ENCODE measurements at places on chromosomes 13 and 19.
A peak's percentile ranks its signal among the peaks of the same experiment; 100 is the strongest.

DNA sequence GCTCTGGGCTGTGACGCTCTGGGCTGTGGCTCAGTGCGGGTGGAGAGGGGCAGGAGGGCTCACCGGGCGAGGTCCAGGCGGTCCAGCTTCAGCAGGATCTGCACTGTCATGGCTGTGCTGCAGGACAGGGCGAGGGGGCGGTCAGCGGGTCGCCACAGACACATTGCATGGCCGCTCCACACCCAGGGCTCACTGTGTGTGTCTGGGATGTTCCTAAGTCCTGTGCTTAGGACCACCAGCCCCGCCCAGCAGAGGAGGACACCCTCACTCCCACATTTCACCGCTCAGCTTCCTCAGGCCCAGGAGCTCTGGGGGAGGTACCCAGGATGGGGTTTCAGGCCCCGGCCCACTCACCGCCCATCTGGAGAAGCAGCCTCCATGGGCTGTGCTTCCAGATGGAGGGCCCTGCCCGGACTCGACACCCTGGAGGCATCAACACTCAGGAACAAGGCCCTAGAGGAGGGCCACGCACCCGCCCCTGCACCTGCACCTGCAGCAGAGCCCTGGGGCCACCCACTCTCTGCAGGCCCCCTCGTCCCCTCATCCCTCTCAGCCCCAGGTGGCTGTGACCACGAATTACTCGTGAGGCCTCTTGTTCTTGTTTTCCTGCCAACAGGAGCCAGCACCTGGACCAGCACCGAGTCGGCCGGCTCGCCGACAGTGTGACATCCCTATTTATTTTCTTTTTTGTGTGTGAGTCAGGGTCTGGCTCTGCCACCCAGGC lies 9.7 kb upstream of the CERS1 start:
- DNase-seq = no peak

DNA sequence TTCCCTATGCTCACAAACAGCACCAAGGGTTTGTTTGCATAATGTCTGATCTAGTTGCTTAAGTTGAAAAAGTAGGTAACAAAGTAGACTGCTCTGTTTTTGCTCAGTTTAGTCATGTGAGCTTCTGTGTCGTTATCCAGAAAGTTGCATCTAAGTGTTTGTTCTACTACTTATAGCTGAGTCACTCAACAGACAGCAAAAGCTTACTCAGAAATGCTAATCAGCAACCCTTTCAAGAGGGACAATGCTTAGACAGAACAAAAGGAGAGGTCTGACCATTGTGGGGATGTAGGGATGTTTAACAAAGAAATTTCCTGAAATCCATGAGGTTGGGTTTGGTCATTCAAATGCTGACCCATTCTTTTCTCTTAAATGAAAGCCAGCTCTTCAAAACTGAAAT lies 106.4 kb downstream of the ATP8A2 start:
- no peak for DNase-seq

DNA sequence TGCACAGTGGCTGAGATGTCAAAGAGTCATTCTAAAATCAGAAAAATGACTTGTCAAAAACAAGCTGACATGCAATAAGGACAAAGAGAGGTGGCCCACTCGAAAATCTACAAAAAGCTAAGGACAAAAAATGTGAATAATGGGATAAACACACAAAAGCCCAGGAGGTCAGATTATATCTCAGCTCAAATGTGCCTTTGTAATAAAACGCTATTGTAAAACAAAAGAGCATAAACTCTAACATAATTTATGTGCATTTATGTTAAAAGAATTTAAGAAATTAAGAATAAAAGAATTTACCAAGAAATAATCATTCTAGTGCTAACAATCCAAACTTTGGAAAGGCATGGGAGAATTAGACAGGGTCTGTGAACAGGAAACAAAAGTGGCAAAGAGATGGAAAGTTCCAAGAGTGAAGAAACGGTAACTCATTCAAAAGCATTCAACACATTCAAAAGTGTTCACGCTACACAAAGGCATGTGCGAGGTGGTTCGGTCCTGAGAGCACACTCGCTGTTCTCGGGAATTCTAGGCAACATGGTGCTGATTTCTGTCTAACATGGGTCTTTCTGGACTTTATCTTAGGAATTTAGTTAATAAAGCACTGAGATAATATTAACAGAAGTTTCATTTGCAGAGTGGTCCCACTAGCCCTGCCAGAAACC lies 197.7 kb downstream of the KATNAL1 start:
- no peak for DNase-seq

DNA sequence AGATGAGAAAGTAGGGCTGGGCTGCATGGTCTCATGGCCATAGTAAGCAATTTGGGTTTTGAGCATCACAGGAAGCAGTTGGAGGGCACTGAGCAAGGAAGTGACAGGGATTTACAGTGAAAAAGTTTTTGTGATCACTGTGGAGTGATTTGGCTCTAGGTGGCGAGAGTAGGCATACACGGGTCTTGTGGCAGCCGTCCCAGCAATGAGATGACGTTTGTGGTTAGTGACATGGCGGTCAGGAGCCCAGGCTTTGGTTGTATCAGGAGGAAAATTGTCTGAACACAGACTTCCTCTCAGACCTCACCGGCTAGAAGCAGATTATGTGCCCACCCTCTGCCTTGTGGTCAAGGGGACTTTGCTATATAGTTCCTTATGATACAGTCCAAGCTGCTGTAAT lies 3.3 kb downstream of the ZNF444 start:
- DNase-seq = no peak

DNA sequence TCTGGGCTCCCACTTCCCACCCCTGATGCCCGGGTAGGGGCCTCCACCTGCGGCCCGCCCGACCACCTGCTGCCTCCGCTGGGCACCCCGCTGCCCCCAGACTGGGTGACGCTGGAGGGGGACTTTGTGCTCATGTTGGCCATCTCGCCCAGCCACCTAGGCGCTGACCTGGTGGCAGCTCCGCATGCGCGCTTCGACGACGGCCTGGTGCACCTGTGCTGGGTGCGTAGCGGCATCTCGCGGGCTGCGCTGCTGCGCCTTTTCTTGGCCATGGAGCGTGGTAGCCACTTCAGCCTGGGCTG lies 7.9 kb downstream of the DBP start:
- DNase-seq = no peak

- DNase-seq = no peak
Measured at GRCh38 chr13:27500806-27501534, 50.6 kb upstream of the MTIF3 start.

DNA sequence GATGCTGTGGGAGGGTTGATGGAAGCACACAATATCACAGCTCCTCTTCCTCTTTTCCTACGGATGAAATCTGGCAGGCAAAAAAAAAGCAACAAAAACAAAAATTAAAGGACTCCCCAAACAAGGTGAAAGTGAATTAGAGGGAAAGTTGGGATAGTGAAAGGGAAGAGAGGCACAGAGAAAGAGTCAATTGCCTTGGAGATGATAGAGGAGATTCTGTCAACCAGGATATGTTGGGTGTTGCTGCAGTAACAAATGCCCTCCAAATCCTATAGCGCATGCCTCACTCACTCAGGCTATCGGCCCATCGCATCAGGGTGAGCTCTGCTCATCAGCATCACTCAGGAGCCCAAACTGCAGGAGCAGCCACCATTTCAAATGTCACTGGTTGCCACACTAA lies 119.1 kb downstream of the DLEU7 start:
- DNase-seq = no peak

DNA sequence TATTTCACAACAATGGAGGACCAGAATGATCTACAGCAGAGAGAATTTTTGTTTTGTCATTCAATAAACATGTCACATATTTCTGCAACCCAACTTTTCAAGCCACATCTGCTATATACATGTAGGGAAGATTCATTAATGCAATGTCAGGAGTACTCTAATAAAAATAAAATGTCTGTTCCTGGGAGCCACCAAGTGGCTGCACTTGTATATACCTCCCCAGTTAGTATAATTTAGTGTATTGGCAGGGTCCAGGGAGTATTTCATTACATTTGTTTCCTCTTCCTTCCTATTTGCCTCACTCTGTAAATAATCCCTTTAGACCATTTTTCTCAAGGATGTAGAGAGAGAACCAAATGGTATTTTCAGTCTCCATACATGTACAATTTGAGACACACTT lies 1169.0 kb downstream of the DIAPH3 start:
- no peak for DNase-seq

DNA sequence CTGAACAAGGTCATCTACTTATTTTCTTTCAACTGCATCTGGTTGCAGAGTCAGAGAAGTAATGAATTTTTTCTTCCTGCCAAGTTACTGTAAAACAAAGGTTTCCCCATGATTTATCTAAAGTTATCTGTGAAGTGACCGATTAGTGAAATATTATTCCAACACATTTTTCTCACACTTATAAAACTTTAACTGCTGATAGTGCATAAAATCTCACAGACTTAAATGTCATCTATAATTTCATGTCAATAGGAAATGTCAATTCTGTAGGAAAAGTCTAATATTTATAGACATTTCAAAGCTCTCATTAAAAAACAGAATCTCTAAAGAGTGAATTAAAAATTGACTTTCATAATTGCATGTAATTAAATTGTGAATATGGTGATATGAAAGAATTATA lies 397.2 kb downstream of the SLITRK1 start:
- DNase-seq = no peak

DNA sequence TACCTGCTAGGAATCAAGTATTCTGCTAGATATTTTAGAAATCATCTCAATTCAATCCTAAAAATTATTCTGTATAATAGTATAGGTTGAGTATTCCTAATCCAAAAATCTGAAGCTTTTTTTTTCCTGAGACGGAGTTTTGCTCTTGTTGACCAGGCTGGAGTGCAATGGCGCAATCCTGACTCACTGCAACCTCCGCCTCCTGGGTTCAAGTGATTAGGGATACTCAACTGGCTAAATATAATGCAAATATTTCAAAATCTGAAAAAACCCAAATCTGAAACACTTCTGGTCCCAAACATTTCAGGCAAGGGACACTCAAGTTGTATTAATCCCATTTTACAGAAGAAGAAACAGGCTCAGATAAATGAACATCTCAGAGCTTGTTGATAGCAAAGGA lies 17.2 kb upstream of the USPL1 start:
- no peak for DNase-seq

GRCh38 chr13:109955598-109955997 lies 169.2 kb upstream of the IRS2 start:
- no peak for DNase-seq

GRCh38 chr13:76331943-76332712 lies 554.1 kb downstream of the KCTD12 start:
- DNase-seq = no peak

- DNase-seq = no peak
Measured at GRCh38 chr13:30634838-30635237, 17.1 kb downstream of the USPL1 start.

GRCh38 chr13:81171065-81171647 lies 830.2 kb upstream of the SPRY2 start:
- no peak for DNase-seq

DNA sequence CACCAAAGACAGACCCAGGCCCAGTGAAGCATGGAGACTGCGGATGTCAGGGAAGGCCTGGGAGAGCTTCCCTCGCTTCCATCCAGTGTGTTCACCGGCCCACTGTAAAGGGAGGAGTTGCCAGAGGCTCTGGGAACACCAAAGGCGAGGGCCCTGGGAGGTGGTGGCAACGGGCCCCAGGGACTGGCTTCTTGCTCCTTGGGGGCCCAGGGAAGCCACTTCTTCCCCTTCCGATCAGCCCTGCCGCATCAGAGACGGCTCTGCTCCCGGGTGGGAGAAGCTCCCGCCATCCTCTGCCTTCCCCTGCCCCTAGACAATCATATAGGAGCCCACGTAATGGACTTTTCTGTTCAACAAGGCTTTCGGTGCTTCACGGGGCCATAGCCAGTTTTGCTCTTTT lies 83.4 kb upstream of the GPR183 start:
- DNase-seq = no peak

DNA sequence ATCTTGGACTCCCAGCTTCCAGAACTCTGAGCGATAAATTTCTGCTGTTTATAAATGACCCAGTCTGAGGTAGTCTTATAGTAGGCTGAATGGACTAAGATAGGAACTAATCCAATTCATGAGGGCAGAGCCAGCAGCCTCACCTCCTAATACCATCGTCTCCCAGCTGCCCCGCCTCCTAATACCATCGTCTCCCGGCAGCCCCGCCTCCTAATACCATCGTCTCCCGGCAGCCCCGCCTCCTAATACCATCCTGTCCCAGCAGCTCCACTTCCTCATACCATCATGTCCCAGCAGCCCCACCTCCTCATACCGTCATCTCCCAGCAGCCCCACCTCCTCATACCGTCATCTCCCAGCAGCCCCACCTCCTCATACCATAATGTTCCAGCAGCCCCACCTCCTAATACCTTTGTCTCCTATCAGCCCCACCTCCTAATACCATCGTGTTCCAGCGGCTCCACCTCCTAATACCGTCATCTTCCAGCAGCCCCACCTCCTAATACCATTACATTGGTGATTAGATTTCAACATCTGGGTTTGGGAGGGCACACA lies 2.4 kb upstream of the ARGLU1 start:
- peak; percentile 64 for DNase-seq
